ENCODE measurements at places on chromosomes 3 and 15. TPM values are rescaled to one million over a fixed set of nuclear protein-coding genes. Genes with fewer than 3 reads are reported as not detected.

PPARG gene
- total RNA-seq, result 4.3 TPM

GRCh38 chr3:89059211-89059925 lies 48.1 kb upstream of the EPHA3 start:
- no peaks in the 10 kb centered on the region for H3K4me1 ChIP-seq
- no peak overlapping the region for H3K4me3 ChIP-seq
- no peaks in the 10 kb centered on the region for H3K27me3 ChIP-seq

SLC28A1 gene
- 0.05 TPM for total RNA-seq

DNA sequence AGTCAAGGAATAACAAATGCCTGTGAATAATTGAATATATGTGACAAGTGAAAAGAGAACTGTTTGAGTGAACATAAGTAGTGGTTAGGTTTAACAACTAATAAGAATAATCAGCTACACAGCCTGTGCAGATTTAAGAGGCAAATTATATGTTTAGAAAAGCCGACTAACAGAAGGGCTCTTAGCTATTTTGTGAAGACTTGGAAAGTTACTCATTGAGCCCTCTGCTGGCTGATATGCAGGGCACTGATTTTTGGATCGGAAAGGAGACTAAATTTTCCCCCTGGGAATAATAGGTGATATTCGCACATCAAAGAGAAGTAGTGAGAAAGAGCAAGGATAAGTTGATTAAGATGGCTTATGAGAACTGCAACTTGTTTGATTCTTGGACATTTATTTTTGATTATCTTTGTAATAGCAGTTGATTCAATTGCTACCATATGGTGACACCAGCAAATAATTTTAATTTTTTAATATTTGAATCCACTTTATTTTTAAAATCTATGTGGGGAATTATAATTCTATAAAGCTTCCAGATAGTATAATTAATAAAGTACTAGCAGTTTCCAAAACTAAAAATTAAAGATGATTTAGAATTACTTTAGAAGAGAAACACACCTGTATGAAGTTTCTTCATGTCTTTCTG lies 156.2 kb downstream of the NLGN1 start:
- no peaks in the 10 kb centered on the region for H3K4me1 ChIP-seq
- no peak for DNase-seq
- no peak overlapping the region for H3K27ac ChIP-seq

- no peaks in the 10 kb centered on the region for H3K4me1 ChIP-seq
- no peaks in the 10 kb centered on the region for H3K36me3 ChIP-seq
- no peaks in the 10 kb centered on the region for H3K27me3 ChIP-seq
Measured at GRCh38 chr3:189573004-189573403, 58.2 kb upstream of the TP63 start.

RBPMS2 gene
- 0.19 TPM for total RNA-seq

LINGO1 gene
- total RNA-seq, result 0.24 TPM

GRCh38 chr3:53668872-53669271 lies 174.5 kb downstream of the CACNA1D start:
- no peaks in the 10 kb centered on the region for H3K27me3 ChIP-seq
- H3K27ac ChIP-seq, result no peak overlapping the region
- no peaks in the 10 kb centered on the region for H3K4me1 ChIP-seq
- no peak overlapping the region for H3K4me3 ChIP-seq

IL16 gene
- 71.6 TPM for total RNA-seq

EAF2 gene
- 13.6 TPM for total RNA-seq

GRCh38 chr15:49178497-49178896 lies 8.4 kb downstream of the GALK2 start:
- DNase-seq, result no peak
- no peak overlapping the region for H3K27ac ChIP-seq
- H3K27me3 ChIP-seq, result no peaks in the 10 kb centered on the region
- peaks cover 5% of the 10 kb centered on the region for H3K36me3 ChIP-seq
- no peak overlapping the region for H3K4me3 ChIP-seq

CELF6 gene
- total RNA-seq, result 0.99 TPM

LIPC gene
- 2.4 TPM for total RNA-seq

- DNase-seq, result no peak
- no peaks in the 10 kb centered on the region for H3K36me3 ChIP-seq
- H3K27ac ChIP-seq, result no peak overlapping the region
- H3K4me3 ChIP-seq, result no peak overlapping the region
Measured at GRCh38 chr3:28615971-28616370, 267.3 kb upstream of the AZI2 start.

CKMT1B gene
- total RNA-seq, result 0.09 TPM

CCR2 gene
- 7.3 TPM for total RNA-seq
